K562 (cell line): ENCODE measurements at places on chromosomes 6 and 20. TPM values are rescaled to one million over a fixed set of nuclear protein-coding genes. Genes with fewer than 3 reads are reported as not detected.
A peak's percentile ranks its signal among the peaks of the same experiment; 100 is the strongest.

NCOA5 gene
- 12.9 and 17.8 TPM in 2 replicates for polyA plus RNA-seq

OTOR gene
- polyA plus RNA-seq = not detected in 2 replicates

HDGFL1 gene
- 0.41 and 0.43 TPM in 2 replicates for polyA plus RNA-seq

GRCh38 chr6:143621876-143622605, 55.7 kb upstream of the PHACTR2 start:
- no peak for DNase-seq

- no peak for DNase-seq
Measured at GRCh38 chr6:156840136-156840535, 63.0 kb downstream of the ARID1B start.

- DNase-seq = no peak
Measured at GRCh38 chr20:40156600-40157317, 532.3 kb downstream of the MAFB start.

GRCh38 chr20:51437182-51437924, 105.2 kb downstream of the NFATC2 start:
- no peak for DNase-seq

- no peak for DNase-seq
Measured at GRCh38 chr6:114556846-114557488, 214.1 kb upstream of the HS3ST5 start.

GRCh38 chr20:50930139-50930975, 880 bp downstream of the ADNP start:
- DNase-seq = peak; percentile 30

DNA sequence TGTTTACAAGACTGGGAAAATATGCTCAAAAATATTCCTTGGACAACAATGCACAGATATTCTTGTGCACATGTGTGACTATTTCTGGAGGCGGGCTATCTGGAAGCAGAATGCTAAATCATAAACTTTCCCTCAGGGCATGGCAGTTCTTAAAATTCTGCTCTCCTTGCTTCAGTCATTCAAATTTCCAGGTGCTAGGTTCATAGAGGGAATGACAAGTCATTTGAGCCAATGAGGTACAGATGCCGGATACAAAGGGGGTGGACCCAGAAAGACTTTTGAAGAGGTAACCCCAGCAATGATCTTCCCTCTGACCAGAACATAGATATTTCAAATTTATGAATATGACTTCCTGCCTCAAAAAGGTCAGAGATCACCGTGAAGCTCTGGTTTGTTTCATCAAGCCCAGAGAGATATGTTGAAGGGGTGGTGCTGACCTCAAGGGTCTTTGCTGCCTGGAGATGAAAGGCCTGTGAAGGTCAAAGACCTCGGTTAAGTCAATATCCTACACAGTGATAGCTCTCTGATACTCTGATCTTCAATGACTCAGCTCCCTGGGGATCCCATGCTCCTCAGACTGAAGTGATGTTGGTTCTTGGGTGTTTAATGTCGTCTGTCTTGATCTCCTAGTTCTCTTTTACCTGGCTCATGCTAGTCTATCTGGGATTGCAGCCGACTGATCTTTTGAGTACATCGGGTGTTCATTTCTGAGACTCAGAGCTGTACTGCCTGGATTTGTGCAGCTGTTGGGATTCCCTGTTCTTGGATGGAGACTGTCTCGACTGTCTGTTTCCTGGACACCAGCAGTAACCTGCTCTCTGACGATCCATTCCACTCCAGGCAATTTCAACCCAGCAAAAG, 47.5 kb upstream of the TSHZ2 start:
- no peak for DNase-seq

DNA sequence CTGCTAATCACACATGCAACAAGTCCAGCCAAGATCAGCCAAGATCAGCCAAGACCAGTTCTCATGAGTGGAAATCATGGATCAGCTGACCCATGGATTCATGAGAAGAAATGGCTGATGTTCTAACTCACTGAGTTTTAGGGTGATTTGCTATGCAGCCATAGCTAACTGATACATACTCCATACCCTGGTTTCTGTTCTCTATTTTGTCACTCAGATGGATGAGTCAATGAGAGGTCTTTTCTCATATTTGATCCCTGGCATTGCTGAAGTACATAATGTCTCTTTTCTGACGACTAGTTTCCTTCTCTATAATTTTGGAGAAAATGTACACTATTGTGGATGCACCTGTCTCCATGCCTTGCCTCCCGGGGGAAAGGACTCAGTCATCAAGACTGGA, 118.4 kb upstream of the LY86 start:
- no peak for DNase-seq
